Urothelium cell line (cell line): ENCODE measurements at places on chromosomes 16 and 17.

DNA sequence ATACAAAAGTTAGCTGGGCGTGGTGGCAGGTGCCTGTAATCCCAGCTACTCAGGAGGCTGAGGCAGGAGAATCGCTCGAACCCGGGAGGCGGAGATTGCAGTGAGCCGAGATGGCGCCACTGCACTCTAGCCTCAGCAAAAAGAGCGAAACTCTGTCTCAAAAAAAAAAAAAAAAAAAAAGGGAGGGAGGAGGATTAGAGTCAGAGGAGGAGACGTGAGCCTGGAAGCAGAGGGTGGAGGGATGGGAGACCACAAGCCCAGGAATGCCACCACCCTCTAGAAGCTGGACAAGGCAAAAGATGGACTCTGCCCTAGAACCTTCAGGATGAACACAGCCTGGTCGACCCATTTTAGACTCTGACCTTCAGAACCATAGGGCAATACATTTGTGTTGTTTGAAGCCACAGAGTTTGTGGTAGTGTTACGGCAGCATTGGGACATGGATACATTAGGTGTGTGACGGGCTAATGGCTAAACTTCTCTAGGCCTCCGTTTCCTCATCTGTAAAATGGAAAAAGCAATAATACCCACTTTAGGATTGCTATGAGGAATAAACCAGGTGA is 2.1 kb upstream of the SMIM22 start:
- no peak for DNase-seq

- no peak for DNase-seq
Measured at GRCh38 chr17:74260525-74260850, 13.5 kb upstream of the DNAI2 start.

GRCh38 chr17:9658593-9659211 is 13.4 kb downstream of the USP43 start:
- DNase-seq, result no peak

DNA sequence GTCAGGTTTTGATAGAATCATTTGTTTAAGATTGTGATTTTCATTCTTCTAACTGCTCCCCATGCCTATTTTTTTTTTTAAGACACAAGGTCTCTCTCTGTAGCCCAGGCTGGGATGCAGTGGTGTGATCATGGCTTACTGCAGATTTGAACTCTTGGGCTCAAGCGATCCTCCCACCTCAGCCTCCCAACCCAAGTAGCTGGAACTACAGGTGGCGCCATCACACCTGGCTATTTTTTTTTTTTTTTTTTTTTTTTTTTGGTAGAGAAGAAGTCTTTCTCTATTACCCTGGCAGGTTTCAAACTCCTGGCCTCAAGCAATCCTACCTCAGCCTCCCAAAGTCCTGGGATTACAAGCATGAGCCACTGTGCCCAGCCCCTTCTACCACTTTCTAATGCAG is 223.3 kb downstream of the CBLN1 start:
- no peak for DNase-seq

- DNase-seq, result no peak
Measured at GRCh38 chr17:81579821-81580321, 27.7 kb upstream of the FAAP100 start.

- DNase-seq, result no peak
Measured at GRCh38 chr16:11135464-11135973, 120.5 kb downstream of the SOCS1 start.
